ENCODE measurements at places on chromosomes 1 and 21.

DNA sequence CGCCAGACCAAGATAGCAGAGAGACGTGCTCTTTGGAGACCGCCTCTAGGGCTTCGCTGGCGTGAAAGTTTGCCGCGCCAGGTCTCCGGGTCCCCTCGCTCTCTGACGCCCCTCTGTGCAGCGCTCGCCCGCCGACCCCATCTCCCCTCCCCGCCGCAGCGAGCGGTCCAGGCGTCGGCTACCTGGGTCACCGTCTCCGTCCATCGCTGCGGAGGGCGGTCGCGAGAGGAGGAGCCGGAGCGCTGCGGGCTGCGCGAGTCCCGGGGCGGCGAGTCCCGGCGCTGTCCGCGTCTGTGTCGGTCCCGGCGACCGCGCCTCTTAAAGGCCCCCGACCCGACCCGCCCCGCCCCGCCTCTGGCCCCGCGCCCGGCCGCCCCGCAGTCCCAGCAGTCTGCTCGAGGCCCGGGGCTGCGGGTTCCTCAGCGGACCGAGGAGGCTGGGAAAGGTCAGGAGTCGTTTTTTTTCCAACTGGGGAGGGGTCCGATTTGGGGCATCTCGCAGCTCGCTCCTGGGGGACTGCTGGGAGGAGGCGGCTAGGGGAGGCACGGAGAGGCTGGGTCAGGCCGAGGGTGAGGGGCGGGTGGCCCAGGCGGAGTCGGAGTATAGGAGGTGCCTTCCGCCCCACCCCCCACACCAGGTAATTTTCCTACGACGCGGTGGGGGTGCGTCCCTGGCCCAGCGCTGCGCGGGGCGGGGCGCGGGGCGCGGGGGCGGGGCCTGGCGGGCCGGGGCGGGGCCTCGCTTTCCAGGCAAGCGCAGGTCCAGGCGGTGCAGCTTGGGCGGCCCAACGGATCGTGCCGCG, at the start of the genes FBXO2 and FBXO44:
FBXO2 (minus strand) TSS at position 293 of the 802 bp plus-strand sequence; CDS start at position 204, 89 bp downstream.
FBXO44 (plus strand) TSS at position 741 of the 802 bp plus-strand sequence. CDS start 959 bp downstream, outside the sequence.
- peak; percentile 58 for DNase-seq

- no peak for DNase-seq
These were observed 12.9 kb downstream of the RNU5D-1 start for GRCh38 chr1:44718091-44718490.

DNA sequence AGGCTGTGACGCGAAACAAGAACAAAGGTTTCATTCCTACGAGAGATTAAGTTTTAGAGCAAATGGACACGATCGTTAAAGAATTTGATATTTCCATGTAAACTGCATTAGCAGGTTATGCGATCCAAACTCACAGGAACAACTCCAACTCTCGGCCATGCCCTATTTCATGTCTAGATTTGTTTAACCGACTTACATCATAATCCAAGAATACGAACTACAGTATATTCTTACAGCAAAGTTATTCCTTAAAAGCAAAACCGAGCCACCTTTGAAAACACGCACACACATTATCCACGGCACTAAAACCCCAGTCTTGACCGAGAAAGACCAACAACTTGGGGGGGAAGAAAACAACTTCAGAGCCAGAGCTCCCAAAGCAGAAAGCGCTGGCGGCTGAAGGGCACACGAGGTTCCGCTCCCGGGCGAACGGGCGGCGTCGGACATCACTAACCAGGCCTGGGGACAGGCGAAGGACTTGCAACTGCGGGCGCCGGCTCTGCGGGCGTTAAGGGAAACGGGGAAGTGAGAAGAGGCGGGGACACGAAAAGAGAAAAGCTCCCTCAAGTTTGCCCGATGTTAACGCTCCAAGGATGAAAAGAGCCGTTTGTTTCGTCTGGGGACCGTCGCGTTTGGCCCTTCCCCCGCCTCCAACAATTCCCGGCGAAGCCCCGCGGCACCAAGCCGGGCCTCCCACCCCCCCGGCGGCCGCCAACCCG, 690 bp downstream of the B3GALNT2 start:
- DNase-seq, result no peak

DNA sequence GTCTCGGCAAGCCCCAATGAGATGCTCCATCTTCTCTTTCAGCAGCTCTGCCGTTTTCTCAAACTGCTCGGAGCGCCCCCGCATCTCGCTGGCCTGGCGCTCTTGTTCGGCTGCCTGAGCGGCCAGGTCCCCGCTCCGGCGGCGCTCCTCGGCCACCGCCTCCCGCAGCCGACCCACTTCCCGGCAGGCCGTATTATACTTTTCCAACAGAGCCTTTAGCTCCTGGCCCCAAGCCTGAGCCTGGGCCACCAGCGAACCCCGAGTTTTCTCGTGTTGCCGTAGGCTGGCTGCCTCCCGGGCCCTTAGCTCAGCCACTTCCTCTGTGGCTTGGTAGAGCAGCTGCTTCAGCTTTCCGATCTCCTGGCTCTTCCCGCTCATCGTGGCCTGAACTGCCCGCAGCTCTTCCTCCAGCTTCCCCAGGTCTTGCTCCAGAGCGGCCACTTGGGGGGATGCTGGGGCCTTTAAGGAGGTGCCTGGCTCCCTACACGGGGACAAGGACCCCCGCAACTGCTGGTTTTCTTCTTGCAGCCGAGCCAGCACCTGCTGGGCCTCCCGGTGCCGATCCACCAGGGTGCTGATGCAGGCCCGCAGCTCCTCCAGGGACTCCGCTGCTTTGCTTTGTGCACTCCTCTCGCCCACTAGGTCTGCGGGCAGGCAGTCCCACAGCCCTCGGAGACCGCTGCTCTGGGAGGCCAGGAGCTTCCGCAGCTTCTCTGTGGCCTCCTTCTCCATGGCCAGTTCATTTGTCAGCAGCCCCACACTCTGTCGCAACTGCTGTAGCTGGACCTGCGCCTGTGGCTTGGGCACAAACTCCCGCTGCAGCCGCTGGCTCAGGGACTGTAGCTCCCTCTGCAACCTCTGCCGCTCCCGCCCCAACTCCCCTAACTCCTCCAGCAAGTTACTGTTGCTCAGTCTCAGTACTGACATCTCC, 13.4 kb upstream of the PIAS3 start:
- DNase-seq, result no peak

- DNase-seq, result no peak
These were observed 12.4 kb downstream of the NEXN start for GRCh38 chr1:77900687-77901293.

DNA sequence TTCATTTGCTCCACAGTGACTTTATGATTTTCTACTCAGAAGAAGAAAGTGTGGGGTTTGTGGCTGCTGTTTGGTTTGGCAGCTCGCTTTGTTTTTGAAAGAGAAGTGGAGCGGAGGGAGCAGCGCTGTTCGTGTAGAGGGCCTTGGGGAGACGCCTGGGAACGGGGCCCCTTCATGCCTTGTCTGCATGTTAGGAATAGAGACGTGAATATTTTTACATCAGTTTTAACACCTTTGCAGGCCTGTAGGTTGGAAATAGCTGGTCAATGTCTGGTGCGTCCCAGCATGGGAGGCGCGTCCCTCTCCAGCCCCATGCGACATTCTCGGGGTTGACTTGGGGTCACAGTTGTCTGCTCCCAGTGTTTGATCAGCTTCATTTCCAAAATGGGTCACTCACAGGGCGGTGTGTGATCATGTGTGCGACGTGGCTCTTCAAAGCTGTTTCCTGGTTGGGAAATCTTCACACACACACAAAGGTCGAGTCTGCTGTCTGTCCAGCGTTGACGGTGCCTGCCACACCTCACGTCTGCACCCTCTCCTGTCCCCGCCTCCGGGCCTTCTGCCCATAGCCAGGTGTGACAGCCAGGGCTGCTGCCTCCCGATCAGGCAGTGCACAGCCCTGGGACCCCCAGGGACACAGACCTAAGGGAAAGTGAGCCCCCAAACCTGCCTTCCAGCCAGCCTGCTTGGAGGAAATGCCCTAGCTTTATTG, 149.2 kb downstream of the PSMG1 start:
- DNase-seq, result no peak

DNA sequence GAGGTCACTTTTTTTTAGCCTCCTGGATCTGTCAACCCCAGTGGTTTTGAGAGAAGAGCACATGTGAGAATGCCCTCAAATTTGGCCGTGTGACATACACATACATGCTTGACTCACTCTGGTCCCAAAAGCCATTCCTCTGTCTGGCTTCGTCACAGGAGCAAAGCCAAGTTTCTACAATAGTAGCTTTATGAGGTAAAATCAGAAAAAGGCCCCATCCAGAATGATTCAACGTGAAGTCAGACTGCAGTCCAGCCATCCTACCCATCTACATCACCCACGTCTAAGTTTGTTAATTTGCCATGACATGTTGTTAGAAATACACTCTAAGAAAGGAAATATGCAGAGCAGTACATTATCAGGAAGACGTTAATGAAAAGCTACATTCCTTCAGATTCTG, 245.2 kb downstream of the SDCCAG8 start:
- no peak for DNase-seq

GRCh38 chr1:15336866-15337265, 72.8 kb upstream of the EFHD2 start:
- DNase-seq, result no peak

GRCh38 chr1:25651036-25651640, 34.5 kb downstream of the MAN1C1 start:
- no peak for DNase-seq

- DNase-seq, result no peak
These were observed 186.8 kb upstream of the RGS18 start for GRCh38 chr1:191971447-191971846.

DNA sequence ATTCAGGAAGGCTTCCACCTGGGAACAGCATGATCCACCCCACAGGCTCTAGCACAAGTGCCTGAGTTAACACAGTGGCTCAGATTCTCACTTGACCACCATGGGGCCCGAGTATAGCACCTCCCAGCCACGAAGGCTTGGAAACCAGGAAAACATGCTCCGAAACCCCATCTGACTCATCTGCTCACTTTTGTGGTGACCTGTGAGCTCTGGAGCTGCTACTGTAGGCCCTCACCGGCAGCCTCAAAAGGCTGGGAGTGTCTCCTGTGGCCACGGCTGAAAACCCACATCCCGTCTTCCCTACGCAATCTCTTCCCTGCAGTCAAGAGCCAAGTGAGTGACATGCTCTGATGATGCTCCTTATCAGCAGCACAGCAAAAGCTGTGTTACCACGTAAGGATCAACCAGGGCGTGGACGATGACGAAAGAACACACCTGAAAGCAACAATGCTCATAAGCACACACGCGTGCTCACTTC, 81.4 kb downstream of the TGFBR3 start:
- peak; percentile 49 for DNase-seq

- DNase-seq, result no peak
These were observed 131.1 kb downstream of the PTPN14 start for GRCh38 chr1:214420341-214420740.

- no peak for DNase-seq
These were observed 91.6 kb downstream of the GALNT2 start for GRCh38 chr1:230158415-230159291.

- DNase-seq, result no peak
These were observed 74.3 kb downstream of the SDC3 start for GRCh38 chr1:30834253-30834652.

- DNase-seq, result no peak
These were observed 7.9 kb downstream of the PGBD2 start for GRCh38 chr1:248913933-248914332.

- DNase-seq, result no peak
These were observed 25.6 kb downstream of the CRCT1 start for GRCh38 chr1:152539901-152540300.

DNA sequence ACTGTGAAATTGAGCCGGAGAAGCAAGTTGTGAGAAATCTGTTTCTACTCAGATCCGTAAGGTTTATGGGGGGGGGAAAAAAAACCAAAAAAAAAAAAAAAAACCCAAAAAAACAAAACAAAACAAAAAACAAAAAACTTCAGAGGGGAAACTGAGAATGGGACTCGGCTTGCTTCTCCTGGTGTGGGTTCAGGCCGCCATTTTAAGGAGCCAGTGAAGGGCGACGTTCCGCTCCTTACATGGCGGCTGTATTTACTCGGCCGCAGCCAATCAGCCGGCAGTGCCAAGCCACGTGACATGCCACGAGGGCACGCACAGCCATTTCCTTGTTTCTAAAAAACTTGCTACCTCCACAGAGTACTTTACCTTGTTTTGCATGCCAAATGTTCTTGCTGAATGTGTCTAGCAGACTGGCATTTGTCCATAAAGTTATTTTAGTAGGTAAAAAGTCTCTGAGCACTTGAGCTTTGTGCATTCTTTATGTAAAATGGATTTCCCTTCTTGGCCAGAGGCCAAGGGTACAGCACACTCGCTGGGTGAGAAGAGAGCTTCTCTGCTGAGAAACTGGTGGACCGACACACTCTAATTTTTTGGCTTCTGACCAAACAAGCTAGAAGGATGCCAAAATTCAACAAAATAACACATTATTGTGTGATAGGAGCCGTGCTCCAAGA, 101.8 kb downstream of the NFIA start:
- DNase-seq, result no peak

DNA sequence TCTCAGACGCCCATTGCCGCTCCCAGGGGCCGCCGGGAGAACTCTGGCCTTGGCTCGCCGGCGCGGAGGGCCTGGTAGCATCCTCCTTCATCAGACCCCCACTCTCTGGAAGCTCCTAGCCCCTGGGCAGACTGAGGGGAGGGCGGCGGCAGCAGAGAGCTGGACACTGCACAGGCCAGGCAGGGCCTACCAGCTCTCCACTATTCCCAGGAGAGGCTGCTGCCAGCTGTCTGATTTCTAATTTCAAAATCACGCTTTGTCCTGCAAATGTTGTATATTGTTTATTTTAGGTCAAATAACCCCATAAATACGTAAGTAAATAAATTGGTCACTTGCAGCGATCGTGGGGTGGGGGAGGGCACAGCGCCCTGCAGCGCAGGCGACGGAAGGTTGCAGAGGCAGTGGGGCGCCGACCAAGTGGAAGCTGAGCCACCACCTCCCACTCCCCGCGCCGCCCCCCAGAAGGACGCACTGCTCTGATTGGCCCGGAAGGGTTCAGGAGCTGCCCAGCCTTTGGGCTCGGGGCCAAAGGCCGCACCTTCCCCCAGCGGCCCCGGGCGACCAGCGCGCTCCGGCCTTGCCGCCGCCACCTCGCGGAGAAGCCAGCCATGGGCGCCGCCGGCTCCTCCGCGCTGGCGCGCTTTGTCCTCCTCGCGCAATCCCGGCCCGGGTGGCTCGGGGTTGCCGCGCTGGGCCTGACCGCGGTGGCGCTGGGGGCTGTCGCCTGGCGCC, at the start of gene MTARC1:
MTARC1 (plus strand) TSS at position 577 of the 732 bp plus-strand sequence; CDS start at position 609, 32 bp downstream.
- no peak for DNase-seq

GRCh38 chr1:44705470-44705869, 25.5 kb downstream of the RNU5D-1 start:
- no peak for DNase-seq

GRCh38 chr1:161781995-161782394, 15.9 kb downstream of the ATF6 start:
- DNase-seq, result no peak

DNA sequence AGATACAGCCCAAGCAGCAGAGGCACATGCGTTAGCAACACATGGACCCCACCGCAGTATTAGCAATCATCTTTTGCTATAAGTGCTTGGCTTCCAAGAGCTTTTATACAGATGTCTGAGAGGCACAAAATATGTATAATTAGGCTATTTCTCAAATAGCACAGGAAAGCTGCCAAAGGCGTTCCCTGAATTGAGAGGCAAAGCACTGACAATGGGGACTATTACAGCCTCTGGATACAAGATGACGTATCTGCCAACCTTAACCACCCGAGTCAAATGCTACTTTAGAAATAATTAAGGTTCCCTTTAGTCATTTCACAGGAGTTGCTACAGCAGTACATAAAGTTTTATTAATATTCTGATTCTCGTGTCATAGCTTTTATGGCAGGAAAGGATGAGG, 6.4 kb downstream of the STMN1 start:
- DNase-seq, result no peak

GRCh38 chr1:60620087-60620486, 462.3 kb upstream of the NFIA start:
- no peak for DNase-seq

- DNase-seq, result no peak
These were observed 18.8 kb upstream of the COP1 start for GRCh38 chr1:176225911-176226310.

GRCh38 chr21:42567214-42567555, 53.5 kb downstream of the SLC37A1 start:
- no peak for DNase-seq

Measured in activated CD8-positive, alpha-beta memory T cell treated with anti-CD3 and anti-CD28 coated beads for 1 hour (primary cell).